ENCODE measurements at places on chromosomes 3 and 15.
A peak's percentile ranks its signal among the peaks of the same experiment; 100 is the strongest.

DNA sequence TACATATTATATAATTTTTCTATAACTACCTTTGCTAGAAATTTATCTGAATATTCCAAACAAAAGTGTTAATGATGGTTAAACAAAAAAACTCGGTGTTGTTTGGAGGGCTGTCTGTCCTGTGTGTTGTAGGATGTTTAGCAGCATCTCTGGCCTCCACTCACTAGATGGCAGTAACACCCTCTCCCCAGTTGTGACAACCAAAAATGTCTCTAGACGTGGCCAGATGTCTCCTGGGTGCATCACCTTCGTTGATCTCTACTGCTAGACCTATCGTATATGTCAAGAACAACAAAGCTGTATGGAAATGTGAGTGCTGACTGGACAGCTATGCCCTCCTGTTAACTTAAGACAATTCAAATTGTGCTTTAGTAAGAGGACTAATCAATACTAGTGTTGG is 14.1 kb downstream of the ANKRD34C start:
- DNase-seq, result no peak

GRCh38 chr3:123720638-123721037 is 135.8 kb upstream of the HACD2 start:
- no peak for DNase-seq

- no peak for DNase-seq
Observed at GRCh38 chr3:76369170-76369569, 583.8 kb upstream of the ZNF717 start.

GRCh38 chr15:28881170-28881569 is 4.6 kb upstream of the APBA2 start:
- DNase-seq, result no peak

DNA sequence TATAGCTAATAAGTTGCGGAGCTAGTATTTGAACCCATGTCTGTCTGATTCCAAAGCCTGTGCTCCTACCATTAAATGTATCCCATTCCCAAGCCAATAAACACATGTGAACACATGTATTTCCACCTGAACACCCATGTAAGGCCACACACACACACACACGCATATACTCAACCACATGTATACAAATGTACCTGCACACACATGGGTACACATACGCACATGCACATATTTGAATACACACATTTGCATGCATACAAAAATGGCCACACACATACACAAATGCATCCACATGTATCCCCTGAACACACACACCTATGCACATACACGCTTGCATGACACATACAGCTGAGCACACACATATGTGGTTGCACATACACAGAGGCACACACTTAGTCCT is 5.4 kb upstream of the MRPS22 start:
- DNase-seq, result no peak

GRCh38 chr15:37112171-37112570 is 11.8 kb upstream of the MEIS2 start:
- DNase-seq, result no peak

DNA sequence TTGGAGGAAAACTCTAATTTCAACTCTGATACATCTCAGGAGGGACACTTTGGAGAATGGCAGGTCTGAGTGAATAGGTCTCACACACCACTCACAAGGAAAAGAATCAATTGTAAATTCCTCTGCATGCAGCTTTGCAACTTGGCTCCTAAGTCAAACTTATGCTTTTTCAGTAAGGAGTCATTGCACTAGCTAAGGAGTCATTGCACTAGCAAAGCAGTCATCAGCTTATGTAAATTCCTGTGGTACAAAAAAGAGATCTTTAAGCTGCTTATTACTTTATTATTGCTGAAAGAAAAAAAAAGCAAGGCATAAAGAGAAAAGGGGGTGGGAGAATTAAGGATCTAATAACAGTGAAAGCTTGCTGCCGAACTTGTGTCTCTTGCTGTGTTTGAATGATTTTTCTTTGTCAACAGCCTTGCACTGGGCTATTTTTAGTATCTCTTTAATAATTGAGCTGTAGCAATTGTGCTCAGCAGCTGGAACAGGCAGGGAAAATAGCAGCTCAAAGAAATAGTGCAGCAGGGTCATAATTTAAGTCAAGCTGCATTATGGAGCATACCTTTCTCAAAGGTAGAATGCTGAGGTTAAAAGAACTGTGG is 154.3 kb upstream of the ARPP21 start:
- no peak for DNase-seq

GRCh38 chr3:126512026-126512425 is 5.5 kb downstream of the UROC1 start:
- DNase-seq, result no peak

DNA sequence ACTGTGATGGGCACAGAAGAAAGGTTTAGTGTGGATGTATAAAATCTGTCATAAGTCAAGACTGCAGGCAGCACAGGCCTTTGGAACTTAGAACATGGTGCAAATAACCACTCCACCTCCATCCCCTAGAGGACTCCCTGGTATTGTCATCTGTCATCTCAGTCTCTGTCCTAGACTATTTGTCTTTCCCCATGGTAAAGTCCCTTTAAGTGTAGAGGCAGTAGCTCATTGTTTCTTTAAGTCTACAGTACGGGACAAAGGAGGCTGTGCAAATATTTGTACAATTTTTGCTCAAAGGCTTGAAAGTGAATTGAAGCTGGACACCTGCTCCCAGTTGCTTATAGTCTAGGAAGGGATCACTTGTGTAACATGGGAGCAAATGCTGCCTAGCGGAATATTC is 3.2 kb upstream of the PXYLP1 start:
- DNase-seq, result no peak

DNA sequence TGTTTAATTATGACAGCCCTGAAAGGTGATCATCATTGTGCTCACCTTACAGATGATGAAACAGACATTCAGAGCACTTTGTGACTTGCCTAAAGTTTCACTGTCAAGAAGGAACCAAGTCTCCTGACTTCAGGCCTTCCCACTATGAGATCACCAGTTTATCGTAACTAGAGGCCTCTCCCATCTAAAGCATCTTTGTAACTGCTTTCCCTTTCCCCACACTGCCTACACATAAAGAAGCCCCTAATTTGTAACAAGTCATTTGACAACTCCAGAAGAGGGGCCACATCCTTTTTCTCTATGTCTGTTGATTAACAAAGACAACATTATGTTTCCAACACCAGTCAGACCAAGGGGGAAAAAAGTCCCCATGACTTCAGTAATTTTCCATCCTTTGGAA is 1.1 kb downstream of the KLHL6 start:
- DNase-seq, result no peak

- DNase-seq, result no peak
Observed at GRCh38 chr3:109874896-109875708, 537.8 kb upstream of the DPPA4 start.

DNA sequence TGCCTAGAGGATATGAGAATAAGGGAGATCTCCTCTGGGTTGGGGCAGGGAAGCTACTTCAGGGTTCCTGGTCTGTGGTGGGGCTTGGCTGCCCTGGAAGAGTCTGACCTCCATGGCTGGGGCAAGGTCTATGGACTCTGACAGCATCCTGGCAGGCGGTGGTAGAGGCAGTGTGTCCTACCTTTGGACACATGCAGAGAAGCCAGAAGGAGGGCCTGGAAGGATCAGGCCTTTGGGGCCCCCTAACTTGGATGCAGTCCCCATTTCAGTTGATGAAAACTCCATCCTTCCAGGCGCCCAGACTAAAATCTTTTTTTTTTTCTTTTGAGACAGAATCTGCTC is 10.4 kb downstream of the SPTBN5 start:
- DNase-seq, result no peak

DNA sequence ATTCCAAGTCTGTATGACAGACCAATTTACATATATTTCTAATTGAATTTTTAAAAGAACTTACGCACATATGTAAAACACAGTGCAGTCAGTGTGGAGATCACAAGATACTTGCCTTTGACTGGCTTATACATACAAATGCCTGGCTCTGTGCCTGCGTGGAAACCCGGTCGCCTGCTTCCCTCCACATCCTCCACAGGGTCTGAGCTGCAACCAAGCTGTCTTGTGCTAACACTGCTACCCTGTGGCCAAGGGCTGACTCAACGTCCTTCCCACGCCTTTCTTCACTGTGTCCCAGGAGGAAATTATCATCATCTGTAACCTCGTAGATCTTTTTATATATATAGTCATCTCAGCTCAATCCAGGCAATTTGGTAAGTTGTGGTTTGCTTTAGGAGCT is 117.0 kb downstream of the WNT7A start:
- DNase-seq, result no peak

DNA sequence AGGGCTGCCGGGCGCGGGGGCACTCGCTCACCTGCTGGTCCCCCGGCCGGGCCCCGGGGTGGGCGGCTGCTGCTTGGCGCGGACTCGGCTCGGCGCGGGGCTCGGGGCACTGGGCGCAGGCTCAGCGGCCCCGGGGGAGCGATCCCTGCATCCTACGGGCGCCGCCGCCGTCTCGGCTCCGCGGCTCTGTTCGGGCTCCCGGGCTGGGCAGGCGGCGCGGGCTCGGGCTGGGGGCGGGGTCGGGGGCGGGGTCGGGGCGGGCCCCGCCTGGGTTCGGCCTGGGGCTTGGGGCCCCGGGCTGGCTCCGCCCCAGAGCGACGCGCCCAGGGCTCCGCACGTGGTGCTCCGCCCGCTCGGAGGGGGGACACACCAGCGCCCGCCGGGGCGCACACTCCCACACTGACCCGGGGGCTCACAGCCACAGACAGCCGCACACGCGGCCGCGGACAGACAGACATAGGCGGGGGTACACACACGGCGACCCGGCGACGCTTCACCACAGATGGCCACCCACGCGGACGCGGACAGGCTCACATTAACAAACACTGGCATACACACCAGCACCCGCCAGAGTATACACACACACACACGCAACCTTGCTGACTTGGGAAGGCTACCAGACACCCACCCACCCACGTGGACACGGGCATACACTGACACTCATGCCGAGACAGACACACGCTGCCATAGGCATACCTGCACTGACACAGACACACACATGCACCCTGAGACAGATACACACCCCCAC is at the start of gene SCN5A:
Gene SCN5A (minus strand): TSS at position 188 of the 748 bp plus-strand sequence. CDS start 16,380 bp downstream, outside the sequence.
- peak; percentile 22 for DNase-seq

DNA sequence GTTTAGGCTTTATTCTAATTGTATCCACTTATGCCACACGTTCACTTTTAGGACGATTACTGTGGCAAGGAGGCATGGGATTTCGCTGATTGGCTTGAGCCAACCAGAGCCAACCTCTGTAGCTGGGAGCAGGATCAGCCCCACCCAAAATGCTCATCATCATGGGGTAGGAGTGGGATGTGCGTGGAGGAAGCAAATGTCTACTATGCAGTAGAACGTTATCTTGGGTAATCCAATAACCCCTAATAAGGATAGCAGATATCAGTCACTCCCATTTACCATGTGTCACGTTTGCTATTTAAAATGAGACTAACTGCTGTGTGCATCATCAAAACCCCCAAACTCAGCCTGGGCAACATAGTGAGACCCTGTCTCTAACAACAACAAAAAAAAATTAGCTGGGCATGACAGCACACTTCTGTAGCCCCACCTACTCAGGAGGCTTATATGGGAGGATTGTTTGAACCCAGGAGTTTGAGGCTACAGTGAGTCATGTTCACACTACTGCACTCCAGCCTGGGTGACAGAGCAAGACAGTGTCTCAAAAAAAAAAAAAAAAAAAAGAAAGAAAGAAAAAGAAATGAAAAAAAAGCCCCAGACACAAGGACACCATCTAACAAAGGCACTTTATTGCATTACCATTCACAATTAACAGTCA is 17.8 kb upstream of the ITGB5 start:
- DNase-seq, result no peak

DNA sequence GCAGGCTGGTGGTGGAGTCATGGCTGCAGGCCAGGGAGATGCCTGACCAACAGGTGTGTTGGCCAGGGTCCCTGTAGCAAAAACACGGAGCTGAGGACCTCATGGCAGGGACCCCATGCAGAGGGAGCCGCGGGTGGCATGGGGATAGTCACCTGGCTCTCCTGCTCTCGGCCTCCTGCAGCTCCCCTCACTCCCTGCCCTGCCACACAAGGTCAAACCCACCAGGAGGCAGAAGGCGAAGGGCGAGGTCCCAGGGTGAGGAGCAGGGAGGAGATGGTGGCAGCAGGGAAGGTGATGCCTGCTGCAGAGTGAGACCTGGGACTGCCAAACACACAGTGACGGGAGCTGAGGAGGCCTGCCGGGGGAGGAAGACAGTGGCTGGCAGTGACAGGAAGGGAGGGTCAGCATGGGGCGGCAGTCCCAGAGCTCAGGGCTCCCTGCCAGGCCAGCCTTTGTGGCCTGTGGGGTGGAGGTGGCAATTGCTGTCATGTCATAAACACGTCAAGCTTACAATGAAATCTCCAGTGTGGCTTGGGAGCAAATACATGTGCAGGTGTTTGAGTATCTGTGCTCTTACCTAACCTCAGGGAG is 144.3 kb downstream of the TJP1 start:
- DNase-seq, result no peak

GRCh38 chr3:122992676-122993075 is 34.9 kb downstream of the SEMA5B start:
- DNase-seq, result no peak

DNA sequence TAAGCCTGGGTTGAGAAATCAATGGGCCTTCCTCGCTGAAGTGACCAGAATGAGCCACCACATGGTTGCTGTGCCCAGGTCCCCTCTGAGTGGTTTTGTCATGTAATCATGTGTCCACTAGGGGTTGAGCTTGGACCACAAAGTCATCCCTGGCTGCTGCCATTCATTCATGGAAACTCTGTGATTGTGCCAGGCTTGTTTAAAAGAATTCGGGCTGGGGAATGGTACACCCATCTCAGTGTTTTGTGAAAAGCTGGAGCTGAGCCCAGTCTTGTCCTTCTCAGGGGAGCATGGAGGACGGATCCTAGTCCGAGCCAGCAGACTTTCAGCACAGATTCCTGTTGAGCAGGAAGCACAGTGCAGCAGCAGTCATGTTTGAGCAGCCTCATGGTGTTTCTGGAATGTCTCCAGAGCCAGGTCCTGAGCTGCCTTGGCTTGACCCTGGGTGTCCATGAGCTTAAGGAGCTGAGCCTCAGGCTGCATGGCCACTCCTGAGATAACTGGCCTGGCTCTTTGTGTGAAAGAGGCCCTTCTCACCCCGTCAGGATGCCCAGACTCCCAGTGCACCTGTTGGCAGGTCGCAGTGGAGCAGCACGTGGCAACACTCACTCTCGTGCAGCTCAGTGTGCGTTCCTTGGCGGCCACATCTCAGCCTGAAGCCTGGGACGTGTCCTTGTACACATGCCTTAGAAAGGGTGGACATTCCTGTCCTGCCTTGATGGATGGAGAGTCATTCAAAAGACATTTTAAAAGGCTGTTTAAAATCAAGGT is 260.3 kb upstream of the TPM1 start:
- no peak for DNase-seq

GRCh38 chr3:115662356-115662755 is 39.0 kb downstream of the GAP43 start:
- DNase-seq, result no peak

DNA sequence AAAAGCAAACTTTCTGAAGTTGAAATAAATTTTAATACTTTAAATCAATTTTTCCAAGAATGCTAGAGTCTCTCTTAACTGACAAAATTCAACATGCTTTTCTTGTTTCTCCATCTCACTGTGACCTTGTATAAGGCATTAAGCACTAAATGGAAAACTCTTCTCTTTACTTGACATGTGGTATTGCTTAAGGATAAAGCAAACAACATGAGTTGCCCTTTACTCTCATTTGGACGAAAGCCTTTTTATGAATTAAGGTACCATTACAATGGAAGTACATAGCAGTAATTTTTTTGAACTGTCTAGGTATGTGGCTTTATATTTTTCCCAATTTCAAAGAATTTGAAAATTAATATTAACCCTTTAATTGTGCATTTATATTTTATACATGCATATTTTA is 1.4 kb downstream of the STRIT1 start:
- DNase-seq, result no peak

GRCh38 chr15:51191072-51191670 is 96.5 kb upstream of the TNFAIP8L3 start:
- no peak for DNase-seq

All from stimulated activated CD8-positive, alpha-beta memory T cell treated with anti-CD3 and anti-CD28 coated beads, Interleukin-7, amount 100 ng/mL, for 48 hours (primary cell).